Hepatocyte (in vitro differentiated cells): ENCODE measurements at places on chromosomes 6 and 20.

- no peak for DNase-seq
These were observed 94.6 kb downstream of the FAXC start for GRCh38 chr6:99254616-99255550.

DNA sequence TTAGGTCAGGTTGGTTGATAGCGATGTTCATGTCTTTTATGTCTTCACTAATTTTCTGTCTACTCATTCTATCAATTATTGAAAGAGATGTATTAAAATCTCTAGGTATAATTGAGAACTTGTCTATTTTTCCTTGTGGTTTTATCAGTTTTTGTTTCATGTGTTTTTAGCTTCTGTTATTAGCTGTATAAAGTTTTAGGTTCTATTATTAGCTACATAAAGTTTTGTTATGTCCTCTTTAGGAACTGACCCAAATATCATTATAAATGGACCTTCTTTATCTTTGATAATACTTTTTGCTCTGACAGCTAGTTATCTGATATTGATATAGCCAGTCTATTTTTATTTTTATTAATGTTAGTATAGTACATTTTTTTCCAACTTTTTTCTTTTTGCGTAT, 92.4 kb upstream of the TMEM170B start:
- no peak for DNase-seq

DNA sequence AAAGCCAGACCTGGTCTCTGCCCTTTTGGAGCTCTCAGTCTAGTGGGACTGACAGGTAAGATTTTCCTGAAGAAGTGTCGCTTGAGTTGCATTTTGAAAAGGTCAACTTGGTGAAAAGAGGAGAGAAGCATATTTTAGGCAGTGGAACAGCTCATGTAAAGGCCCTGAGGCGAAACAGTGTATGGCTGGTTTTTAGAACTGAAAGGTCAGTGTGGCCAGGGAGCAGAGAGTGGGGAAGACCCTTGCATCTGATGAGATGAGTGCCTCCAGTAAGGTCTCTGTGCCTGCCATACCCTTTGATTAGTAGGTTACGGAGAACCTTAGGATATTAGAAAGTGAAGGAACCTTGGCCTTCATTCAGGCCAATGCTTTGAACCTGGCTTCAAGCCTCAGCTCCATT, 55.9 kb upstream of the SAYSD1 start:
- DNase-seq, result no peak

DNA sequence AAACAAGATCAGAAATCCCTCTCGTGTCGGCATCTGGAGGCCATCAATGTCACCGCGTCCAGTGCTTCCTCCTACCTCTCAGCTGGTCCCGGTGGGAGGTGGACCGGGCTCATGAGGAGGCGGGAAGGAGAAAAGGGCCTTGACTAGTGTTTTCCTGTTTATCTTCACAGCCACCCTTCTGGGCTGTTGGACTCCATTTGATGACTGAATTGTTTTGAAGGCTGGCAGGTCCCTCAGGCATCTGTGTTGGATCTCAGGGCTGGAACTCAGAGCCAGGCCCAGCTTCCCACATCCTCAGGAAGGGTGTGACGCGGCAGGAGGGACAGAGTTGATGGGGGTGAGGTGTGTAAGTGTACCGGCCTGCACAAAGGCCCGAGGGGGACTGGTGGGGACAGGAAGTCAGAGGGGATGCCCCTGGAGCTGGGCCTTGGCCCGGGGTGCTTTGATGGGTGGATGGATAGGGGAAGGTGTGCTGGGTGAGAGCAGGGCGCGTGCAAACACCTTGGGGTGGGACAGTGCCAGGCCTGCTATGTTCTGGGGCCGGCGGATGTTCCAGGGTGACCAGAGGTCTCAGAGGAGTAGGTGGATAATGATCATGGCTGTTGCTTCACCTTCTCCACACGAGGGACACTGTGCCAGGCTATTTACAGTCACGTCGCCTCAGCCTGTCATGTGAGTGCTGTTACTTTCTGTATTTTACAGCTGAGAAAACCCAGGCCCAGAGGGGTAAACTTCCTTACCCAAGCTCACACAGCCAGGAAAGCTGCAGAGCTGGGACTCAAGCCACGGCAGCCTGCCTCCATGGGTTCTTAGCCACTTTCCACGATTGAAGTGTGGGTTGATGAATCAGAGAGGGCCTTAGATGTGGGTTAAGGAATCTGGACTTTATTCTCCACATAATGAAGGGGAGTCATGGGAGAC, 17.9 kb upstream of the CHMP4B start:
- no peak for DNase-seq

- no peak for DNase-seq
These were observed 153.3 kb upstream of the ARG1 start for GRCh38 chr6:131419702-131420101.

GRCh38 chr6:152207915-152208714, 400.6 kb downstream of the ESR1 start:
- DNase-seq, result no peak

- DNase-seq, result peak; percentile 78
These were observed 11.4 kb downstream of the SYNGAP1 start for GRCh38 chr6:33430991-33431879.

DNA sequence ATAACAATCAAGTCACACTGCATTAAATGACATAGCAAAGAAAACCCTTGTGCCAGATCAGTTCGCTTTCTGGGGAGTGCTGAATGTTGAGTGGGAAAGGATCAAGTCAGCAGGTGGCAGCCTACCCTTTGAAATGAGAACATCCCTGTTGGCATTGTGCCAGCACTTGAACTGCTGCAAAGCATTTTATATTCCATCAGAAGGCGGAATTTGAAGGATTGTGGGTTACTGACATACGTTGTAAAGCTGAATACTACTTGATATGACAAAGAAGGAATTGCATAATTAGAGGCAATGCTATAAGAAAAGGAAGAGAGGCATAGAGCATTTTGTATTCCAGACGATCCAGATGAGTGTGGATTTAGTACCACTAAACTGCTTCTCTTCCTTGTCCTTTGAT, 26.5 kb downstream of the BCKDHB start:
- DNase-seq, result peak; percentile 81

GRCh38 chr6:51569594-51569993, 517.8 kb downstream of the PKHD1 start:
- DNase-seq, result no peak

DNA sequence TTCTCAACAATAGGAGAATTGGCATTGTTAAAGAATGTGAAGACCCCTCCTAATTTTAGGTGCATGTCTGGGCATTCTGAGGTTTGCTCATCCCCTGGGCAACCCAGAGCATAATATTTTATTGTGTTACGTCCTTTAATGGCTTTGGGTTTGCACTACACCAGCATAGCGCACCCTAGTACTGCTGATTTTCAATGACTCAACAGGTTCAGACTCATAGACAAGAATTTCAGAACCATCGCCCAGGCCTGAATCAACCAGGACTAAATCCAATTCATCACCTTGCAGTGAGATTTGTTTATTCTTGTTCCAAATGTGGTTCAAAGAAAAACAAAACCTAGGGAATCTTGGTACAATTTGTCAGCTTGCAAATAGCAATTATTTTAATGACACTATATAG, 137.8 kb upstream of the PHACTR1 start:
- no peak for DNase-seq

- no peak for DNase-seq
These were observed 15.0 kb downstream of the CCR6 start for GRCh38 chr6:167137881-167138280.

DNA sequence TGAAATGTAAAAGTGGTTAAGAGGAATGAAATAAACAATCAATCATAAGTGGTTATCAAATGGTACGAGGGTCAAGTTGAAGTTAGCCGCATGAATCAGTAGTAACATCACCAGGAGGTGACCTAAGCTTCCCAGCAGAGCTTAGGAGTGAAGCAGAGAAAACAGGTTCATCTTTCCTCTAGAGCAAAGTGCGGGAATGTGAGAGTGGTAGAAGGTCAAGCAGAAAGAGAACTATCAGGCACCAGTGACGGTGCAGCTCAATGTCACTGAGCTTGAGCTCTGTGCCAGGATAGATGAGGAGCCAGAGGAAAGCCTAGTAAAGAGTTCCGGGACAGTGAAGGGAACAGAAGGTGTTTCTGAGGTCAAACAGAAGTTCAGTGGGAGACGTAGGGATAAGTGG, 20.8 kb upstream of the TNFAIP3 start:
- no peak for DNase-seq

- DNase-seq, result peak; percentile 43
These were observed 241.4 kb downstream of the IBTK start for GRCh38 chr6:82006027-82006738.

DNA sequence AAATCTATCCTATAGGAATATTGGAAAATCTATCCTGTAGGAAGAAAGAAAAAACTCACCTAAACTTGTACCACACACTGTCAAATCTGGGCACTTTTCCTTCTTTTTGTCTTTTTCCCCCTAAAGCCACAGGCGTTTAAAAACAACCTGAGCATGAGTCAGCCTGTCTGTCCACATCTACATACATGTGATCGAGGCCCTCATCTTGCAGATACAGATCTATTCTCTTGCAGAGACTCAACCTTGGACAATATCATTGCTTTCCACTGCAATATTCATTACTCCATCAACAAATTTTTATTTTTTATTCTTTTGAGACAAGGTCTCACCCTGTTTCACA, 95.9 kb upstream of the IYD start:
- no peak for DNase-seq

- DNase-seq, result no peak
These were observed 7.2 kb upstream of the HDAC2 start for GRCh38 chr6:113978084-113978675.

GRCh38 chr6:39493174-39493573, 170.7 kb upstream of the KCNK16 start:
- DNase-seq, result peak; percentile 26

GRCh38 chr6:134604014-134604676, 286.2 kb upstream of the SGK1 start:
- no peak for DNase-seq

DNA sequence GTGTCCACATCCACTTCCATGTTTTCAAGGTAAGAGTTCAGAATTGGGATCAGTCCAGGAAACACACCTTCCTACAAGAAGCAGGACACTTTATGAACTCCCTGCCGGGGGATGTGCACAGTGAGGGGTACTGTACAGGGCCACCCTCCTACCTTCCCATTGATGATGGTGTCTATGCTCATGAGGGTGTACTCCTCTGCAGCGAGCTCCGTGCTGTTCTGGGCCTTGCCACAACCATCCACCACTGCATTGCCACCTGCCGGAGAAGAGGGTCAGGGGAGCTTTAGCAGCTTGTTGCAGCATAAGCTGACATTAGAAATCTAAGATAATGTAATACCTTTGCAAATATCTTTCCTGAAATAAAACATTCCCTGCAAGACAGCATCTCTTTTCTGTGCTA, 44.8 kb downstream of the GCLC start:
- no peak for DNase-seq

DNA sequence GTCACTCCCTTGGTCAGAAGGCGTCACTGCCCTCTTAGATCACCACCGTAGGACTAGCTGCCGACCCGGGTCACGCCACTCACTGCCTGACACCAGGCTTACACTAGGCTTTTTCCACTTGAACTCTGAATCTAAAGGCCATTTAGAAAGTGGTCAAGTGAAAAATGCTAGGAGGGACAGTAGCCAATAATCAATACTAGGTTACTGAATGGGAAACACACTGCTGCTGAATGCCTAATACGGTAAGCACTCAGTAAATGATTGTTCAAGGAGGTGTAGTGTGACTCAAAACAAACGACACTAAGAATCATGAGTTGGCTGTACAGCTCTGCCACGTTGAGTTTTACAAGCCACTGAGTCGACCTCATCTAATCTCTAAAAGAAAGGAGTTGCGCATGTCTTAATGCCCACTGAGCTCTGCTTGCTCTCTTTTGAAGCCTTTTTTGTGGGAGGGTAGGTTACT, 760 bp upstream of the IBTK start:
- peak; percentile 78 for DNase-seq

GRCh38 chr20:38228436-38228835, 32.1 kb downstream of the KIAA1755 start:
- no peak for DNase-seq

DNA sequence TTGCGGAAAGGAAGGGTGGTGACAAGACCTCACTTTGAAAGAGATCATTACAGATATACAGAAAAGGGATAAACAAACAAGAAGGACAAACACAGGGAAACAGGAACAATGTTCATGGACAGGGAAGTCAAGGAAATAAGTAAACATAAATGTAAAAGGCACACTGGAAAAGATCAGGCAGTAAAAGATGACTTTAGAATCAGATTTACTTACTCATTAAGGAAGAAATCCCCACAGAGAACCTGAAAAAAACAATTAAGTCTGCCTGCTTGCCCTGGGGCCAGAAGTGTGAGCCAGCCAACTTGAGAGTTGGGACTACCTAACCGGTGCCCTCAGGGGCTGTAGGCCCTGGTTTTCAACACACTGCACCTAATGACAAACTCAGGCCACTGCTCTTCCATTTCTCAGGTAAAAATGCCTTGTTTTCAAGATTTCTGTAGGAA, 1.7 kb downstream of the APMAP start:
- DNase-seq, result no peak

GRCh38 chr20:49727478-49727877, 13.8 kb upstream of the B4GALT5 start:
- DNase-seq, result no peak

DNA sequence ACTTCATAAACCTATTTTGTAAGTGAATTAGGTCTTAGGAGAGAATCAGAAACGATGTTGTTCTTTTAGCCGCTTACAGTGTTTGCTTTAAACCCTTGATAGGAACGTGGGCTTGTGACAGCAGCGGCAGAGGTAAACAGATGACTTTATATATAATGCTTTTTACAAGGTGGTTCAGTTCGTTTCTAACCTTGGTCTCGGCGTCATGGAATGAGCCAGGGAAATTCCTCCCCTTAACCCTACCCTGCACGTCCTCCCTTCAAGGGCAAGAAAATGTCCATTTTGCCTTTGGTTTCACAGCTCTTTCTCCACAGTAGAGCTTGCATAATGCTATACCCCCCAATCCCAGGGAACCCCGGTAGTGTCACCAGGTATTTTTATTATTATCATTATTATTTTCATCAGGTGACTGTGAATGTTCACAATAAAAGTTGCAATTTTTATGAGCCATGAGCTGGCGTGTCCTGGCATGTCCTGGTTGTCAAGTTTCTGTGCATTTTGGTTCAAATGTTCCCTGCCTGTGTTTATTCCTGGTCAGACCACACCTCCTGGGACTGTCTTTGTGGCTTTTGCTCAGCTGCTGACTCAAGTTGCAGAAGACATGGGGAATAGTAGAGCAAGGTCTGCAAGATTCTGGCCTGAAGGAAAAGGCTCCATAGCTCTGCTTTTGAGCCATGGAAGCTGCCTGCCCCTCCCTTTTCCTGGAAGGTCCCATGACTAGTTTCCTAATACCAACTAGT, 112.8 kb upstream of the BMP2 start:
- peak; percentile 40 for DNase-seq

DNA sequence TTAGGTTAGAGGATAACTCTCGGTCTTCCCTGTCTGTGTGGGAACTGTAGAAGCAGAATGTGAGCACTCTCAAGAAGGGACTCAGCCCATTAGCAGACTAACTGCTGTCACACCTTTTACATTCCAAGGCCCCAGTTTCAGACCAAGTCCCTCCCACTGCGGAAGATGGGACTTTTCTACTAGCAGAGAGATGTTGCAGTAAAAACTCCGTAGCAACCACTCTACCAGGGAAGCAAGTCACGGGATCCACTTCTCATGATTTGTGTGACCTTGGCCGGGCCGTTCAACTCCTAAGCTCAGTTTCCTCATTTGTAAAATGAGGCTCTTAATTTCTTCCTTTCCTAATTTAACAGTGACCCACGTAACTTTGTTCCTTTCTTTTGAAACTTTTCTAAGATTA, 77.1 kb upstream of the SLC4A11 start:
- DNase-seq, result no peak

- no peak for DNase-seq
These were observed 173.9 kb downstream of the NFATC2 start for GRCh38 chr20:51368461-51369211.
